ENCODE measurements at places on chromosomes 2 and 18. TPM values are rescaled to one million over a fixed set of nuclear protein-coding genes. Genes with fewer than 3 reads are reported as not detected.

The REG3G gene
- total RNA-seq = not detected

The ACVR1C gene
- 0.40 TPM for total RNA-seq

The EGR4 gene
- not detected for total RNA-seq

GRCh38 chr18:3458952-3459853, 9.2 kb downstream of the TGIF1 start:
- no peak overlapping the region for H3K27ac ChIP-seq
- H3K27me3 ChIP-seq = no peaks in the 10 kb centered on the region
- H3K4me3 ChIP-seq = no peak overlapping the region
- DNase-seq = no peak
- H3K36me3 ChIP-seq = peaks cover 47% of the 10 kb centered on the region

- H3K4me3 ChIP-seq = no peak overlapping the region
- H3K36me3 ChIP-seq = no peaks in the 10 kb centered on the region
- no peaks in the 10 kb centered on the region for H3K27me3 ChIP-seq
Observed at GRCh38 chr2:178704876-178705275, 102.3 kb downstream of the TTN start.

DNA sequence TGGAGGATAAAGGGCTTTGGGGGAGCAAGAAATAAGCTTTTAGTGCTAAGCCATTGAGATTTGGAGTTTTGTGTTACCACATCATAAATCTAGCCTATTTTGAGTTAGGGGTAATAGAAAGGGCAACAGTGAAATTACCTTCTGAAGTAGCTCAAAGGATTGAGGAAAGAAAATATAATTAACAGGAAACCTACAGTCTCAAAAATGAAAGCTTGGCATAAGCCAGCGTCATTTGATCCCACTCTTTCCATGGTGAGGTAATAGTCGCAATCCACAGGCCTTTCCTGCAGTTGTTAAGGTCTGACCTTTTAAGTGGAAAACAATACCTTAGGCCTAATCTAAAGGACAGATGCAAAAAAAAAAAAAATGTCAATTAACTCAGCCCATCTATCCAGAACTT, 182.7 kb downstream of the UXS1 start:
- no peaks in the 10 kb centered on the region for H3K36me3 ChIP-seq
- no peak overlapping the region for H3K27ac ChIP-seq
- DNase-seq = no peak
- no peaks in the 10 kb centered on the region for H3K27me3 ChIP-seq
- H3K4me1 ChIP-seq = no peaks in the 10 kb centered on the region

DNA sequence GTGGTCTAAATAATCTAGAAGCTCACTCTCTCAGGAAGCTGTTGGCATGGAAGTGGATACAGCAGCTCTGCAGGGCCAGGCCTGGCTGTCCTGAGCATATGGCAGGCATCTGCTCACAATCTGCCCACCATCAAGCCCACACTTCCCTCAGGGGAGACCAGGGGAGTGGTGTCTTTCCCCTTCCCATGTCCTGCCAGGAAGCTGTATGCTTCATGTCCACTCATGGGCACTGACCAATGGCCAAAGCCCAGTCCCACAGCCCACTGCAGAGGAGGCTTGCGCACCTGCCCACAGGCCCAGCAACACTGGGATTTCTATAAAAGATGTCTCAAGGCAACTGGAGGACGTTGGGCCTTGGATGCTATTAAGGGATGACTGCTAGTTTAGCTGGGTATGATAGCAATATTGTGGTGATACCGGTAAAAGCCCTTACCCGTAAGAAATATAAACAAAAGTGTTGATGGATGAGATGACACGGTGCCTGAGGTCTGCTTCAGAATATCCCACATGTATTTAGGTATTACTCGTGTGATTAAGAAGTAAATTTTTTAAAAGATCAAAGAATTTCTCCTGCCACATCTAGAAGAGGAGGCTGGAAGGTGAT, 106.7 kb upstream of the CTDP1 start:
- H3K4me1 ChIP-seq = peaks cover 2% of the 10 kb centered on the region
- H3K27me3 ChIP-seq = no peaks in the 10 kb centered on the region
- H3K36me3 ChIP-seq = no peaks in the 10 kb centered on the region
- no peak overlapping the region for H3K4me3 ChIP-seq

DNA sequence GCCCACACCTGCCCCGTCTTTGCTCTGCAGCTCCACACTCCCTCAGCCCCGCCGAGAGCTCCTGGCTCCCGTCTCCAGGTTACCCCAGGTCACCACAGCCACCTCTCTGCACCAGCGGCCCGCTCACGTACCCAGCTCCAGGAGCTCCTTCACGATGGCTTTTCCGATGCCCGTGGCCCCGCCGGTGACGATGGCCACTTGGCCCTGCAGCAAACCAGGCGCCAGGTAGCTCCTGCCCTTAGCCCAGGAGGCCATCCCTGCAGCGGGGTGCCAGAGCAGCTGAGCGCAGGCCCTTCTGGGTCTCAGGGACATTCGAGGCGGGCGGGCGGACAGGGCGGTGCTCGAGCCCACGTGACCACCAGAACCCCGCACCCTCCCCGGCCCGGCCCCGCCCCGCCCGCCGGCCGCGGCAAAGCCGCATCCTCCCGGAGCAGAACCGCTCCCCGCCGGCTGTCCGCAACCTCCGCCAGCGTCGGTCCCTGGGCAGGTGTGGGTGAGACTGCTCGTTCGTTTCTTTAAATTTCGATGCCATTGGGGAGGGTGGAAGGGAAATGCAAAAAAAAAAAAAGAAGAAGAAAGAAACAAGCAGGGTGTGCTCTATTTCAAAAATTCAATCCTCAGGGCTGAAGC, at the start of the genes PECR and TMEM169:
Gene PECR (minus strand): TSS at position 323 of the 630 bp plus-strand sequence. CDS start 68 bp downstream, at position 255.
Gene TMEM169 (plus strand): TSS at position 433 of the 630 bp plus-strand sequence. CDS start 14,045 bp downstream, outside the sequence.
- H3K27ac ChIP-seq = peak within 1 kb of the TSS; percentile 37
- H3K36me3 ChIP-seq = no peaks in the 10 kb centered on the region
- DNase-seq = peak; percentile 91
- H3K4me1 ChIP-seq = peaks cover 15% of the 10 kb centered on the region
- H3K4me3 ChIP-seq = peak within 1 kb of the TSS; percentile 84

DNA sequence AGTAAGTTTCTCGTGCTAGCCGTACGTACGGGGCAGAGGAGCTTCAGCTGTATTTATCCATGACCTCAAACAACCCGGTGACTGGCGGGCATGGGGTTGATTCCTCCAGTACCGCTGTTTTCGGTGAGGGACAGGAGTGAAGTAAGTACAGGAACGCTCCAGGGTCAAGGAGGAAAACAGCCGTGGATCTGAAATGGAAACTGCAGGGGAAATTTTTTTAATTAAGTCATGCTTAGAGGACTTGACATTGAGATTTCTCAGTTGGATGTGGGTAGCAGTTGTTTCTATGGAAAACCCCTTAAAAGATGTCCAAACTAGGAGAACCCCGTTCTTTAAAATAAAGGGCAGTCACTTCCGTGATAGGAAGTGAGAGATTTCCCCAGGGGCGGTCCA, 1.2 kb downstream of the RAB12 start:
- H3K4me3 ChIP-seq = peak overlapping the region; percentile 88
- no peaks in the 10 kb centered on the region for H3K36me3 ChIP-seq
- DNase-seq = no peak
- peaks cover 8% of the 10 kb centered on the region for H3K27me3 ChIP-seq
- peaks cover 8% of the 10 kb centered on the region for H3K4me1 ChIP-seq
